ENCODE measurements at places on chromosomes 3 and 15. TPM values are rescaled to one million over a fixed set of nuclear protein-coding genes. Genes with fewer than 3 reads are reported as not detected.

GRCh38 chr3:6578526-6578925, 282.4 kb upstream of the GRM7 start:
- no peaks in the 10 kb centered on the region for H3K27me3 ChIP-seq
- H3K4me3 ChIP-seq: no peak overlapping the region
- no peak overlapping the region for H3K27ac ChIP-seq

GRCh38 chr3:182848906-182849305, 55.6 kb downstream of the ATP11B start:
- H3K4me3 ChIP-seq: no peak overlapping the region
- no peak for DNase-seq
- H3K36me3 ChIP-seq: peaks cover 69% of the 10 kb centered on the region
- H3K27me3 ChIP-seq: no peaks in the 10 kb centered on the region
- H3K27ac ChIP-seq: no peak overlapping the region

DNA sequence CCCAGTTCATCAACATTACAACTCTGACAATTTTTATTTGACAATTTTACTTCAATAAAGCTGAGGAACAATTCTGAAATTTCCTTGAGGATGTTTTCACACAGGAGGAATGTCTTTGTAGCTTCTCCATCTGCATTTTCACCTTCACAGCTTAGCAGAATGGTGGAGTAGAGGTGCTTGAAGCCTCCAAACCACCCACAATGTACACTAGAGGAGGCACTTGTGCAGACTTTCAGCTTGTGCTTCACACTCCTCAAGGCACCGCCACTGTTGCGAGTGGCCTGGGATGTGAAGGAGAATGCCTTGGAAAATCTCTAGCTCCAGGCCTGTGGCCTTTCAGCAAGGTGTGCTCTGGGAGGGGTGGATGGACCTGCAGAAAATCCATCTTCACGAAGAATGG, 181.9 kb downstream of the EPHB1 start:
- no peaks in the 10 kb centered on the region for H3K4me1 ChIP-seq
- H3K27me3 ChIP-seq: no peaks in the 10 kb centered on the region
- no peak for DNase-seq

GRCh38 chr3:138778643-138779042, 56.1 kb downstream of the PIK3CB start:
- DNase-seq: no peak
- peaks cover 10% of the 10 kb centered on the region for H3K4me1 ChIP-seq
- no peaks in the 10 kb centered on the region for H3K27me3 ChIP-seq
- H3K4me3 ChIP-seq: no peak overlapping the region
- no peak overlapping the region for H3K27ac ChIP-seq

DNA sequence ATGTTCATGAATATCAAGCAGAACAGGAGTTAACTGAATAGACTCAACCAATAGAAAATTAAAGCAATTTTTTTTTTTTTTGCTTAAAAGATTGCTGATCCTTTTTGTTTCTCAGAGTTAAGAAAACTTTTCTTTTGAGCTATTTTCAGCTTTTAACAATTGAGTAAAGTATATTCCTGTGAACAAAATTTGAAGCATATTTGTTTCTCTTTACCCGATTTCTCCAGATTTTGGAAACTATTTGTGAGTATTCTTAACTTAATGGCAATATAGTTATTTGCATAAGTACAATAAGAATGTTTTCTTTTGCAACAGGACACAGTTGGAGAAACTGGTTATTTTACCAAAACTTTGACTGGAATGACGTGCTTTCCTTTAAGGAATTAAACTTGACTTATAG, 53.4 kb upstream of the C15orf39 start:
- H3K27ac ChIP-seq: no peak overlapping the region
- H3K27me3 ChIP-seq: no peaks in the 10 kb centered on the region
- no peaks in the 10 kb centered on the region for H3K36me3 ChIP-seq
- no peaks in the 10 kb centered on the region for H3K4me1 ChIP-seq
- no peak for DNase-seq

DNA sequence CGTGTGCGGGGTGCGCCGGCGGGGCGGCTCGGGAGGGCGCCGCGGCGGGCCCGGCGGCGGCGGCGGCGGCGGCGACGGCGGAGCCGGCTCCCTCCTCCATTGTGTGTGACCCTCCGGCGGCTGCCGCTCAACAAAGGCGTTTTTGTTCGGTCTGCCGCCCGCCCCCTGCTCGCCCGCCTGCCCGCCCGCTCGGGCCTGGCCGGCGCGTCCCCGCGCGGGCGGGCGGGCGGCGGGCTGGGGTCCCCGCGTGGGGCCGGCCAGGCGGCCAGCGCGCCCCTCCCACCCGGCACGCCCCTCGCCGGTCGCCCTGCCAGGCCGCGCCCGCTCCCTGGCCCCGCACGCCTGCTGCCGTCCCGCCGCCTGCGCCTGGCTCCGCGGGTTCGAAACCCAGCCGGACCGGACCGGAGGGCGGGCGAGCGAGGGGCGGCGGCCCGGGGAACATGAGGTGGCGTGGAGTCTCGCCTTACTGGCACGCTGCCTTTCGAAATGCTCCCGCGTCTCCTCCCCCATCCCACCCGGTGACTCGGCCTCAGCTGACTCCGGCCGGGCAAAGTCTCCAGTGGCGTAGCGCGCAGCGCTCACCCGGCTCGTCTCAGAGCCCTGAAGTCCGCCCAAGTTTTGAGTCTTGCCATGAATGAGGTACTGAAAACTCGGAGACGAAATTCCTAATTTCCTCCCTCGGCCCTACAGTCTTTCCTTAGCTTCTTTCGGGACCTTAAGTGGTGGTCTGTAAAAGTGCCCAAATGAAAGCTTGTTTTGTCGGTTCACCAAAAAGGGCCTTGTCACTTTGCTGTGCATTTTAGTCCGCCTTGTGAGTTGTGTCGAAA, 588 bp downstream of the MAPK6 start:
- peak; percentile 40 for DNase-seq
- peak overlapping the region; percentile 88 for H3K27ac ChIP-seq
- H3K4me3 ChIP-seq: peak overlapping the region; percentile 79
- peaks cover 29% of the 10 kb centered on the region for H3K4me1 ChIP-seq
- no peaks in the 10 kb centered on the region for H3K27me3 ChIP-seq
- no peaks in the 10 kb centered on the region for H3K36me3 ChIP-seq

DNA sequence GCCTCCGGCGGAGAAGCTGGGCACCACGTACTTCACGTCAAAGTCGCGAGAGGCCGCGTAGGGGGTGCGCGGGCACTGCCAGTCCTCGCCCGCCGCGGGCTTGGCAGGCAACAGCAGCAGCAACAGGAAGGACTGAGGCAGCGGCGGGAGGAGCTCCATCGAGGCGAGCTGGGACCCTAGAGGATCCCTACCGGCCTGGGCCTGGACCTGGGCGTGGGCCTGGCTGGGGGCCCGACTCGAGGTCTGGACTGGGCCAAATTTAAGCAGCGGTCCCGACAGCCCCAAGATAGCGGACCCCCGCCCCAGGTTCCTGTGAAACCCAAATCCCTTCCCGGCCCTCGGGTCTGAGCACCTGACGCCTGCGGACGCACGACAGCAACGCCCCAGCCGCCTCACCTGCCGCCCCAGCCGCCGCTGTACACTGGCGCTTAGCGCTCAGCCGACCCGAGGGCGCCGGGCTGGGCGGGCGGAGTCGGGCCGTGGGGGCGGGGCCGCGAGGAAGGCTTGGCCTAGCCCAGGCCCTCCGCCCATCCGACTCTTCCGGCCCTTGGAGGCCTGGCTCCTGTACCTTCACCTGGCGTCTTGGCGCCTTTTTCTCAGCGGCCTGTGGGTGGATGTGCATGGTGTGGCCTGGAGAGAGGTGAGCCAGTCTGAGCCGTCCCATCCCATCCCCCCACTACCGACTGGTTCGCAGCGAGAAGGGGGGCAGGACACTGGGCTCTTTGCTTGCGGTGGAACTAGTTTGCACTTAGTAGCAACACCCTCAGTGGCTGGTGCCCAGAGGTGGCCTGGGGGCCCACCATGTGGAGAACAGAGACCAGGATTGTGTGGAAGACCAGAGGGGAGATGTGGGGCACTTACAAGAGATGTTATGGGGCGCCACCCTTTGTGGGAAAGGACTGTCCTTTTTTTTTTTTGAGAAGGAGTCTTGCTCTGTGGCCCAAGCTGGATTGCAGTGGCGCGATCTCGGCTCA, at the start of gene MST1R:
MST1R (minus strand) TSS at position 423 of the 974 bp plus-strand sequence; CDS start at position 159, 264 bp downstream.
- peak within 1 kb of the TSS; percentile 46 for H3K27ac ChIP-seq
- peaks cover 10% of the 10 kb centered on the region for H3K36me3 ChIP-seq

DNA sequence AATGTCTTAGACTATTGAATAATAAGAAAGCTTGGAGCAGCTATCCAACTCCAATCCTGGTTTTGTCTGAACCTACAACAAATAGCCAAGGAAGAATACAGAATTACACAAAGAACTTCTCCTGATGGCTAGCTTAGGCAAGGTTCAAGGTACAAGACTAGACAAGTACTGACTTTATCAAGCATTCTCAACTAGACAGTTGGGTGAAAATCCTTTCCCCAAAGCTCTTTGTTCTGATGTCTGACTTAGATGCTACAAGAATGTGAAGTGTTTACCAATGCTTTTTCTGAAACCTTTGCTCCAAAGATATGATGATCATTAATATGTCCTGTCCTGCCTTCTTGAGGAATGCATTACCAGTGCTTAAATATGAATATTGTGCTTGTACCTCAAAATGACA, 113.8 kb downstream of the ANXA2 start:
- no peak overlapping the region for H3K4me3 ChIP-seq
- no peaks in the 10 kb centered on the region for H3K36me3 ChIP-seq
- no peaks in the 10 kb centered on the region for H3K4me1 ChIP-seq
- H3K27me3 ChIP-seq: no peaks in the 10 kb centered on the region

DNA sequence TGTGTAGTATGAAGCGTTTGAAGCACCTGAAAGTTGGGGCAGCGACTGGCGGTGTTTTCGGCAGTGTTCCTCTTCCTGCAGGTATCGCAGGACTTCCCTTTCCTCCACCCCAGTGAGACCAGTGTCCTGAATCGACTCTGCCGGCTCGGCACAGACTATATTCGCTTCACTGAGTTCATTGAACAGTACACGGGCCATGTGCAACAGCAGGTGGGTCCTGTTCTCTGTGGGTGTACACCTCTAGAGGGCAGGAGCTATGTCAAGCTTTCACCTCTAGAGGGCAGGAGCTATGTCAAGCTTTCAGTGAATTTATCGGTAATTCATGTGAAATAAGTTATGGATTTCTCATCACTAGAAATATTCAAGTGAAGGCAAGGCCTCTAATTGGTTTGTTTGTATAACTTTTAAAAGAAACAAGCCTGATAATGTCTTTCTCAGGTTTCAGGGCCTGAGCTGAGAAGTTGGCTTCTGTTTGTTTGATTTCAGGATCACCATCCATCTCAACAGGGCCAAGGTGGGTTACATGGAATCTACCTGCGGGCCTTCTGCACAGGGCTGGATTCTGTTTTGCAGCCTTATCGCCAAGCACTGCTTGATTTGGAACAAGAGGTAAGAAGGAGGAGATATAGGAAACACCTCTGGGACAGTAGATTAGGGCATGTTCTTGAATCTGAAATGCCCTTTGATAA, 5.3 kb downstream of the TUBGCP4 start:
- H3K27me3 ChIP-seq: no peaks in the 10 kb centered on the region
- DNase-seq: peak; percentile 27
- no peak overlapping the region for H3K27ac ChIP-seq
- H3K36me3 ChIP-seq: peaks cover 21% of the 10 kb centered on the region
- peaks cover 14% of the 10 kb centered on the region for H3K4me1 ChIP-seq
- no peak overlapping the region for H3K4me3 ChIP-seq

- peaks cover 12% of the 10 kb centered on the region for H3K36me3 ChIP-seq
- no peak overlapping the region for H3K4me3 ChIP-seq
- H3K27ac ChIP-seq: no peak overlapping the region
- no peaks in the 10 kb centered on the region for H3K27me3 ChIP-seq
- H3K4me1 ChIP-seq: peaks cover 15% of the 10 kb centered on the region
Observed at GRCh38 chr15:75206803-75207617, 5.3 kb downstream of the C15orf39 start.

DNA sequence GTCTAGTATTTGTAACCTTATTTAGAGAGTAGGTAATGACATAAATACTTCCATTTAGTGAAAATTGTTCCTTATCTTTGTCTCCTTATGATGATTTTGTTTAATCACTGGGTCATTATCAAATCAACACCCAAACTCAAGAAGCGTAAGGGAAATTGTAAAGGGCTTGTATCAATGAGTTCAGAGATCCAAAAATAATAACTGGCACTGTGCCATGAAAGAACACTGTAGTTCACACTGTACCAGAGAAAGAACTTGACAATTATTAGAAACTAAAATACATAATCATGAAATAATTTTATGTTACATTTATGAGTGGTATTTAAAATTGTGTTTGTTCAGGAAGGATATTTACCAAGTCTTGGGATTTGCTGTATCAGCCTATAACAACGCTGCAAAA, 895.4 kb downstream of the FHIT start:
- H3K27me3 ChIP-seq: no peaks in the 10 kb centered on the region
- DNase-seq: no peak

GRCh38 chr3:159787178-159787574, 201.5 kb upstream of the IL12A start:
- DNase-seq: no peak
- H3K4me3 ChIP-seq: no peak overlapping the region
- H3K4me1 ChIP-seq: no peaks in the 10 kb centered on the region
- H3K36me3 ChIP-seq: no peaks in the 10 kb centered on the region
- H3K27me3 ChIP-seq: no peaks in the 10 kb centered on the region
- no peak overlapping the region for H3K27ac ChIP-seq

GRCh38 chr3:123084192-123084591, 17.4 kb downstream of the PDIA5 start:
- H3K36me3 ChIP-seq: no peaks in the 10 kb centered on the region
- H3K27me3 ChIP-seq: no peaks in the 10 kb centered on the region
- H3K4me3 ChIP-seq: no peak overlapping the region
- H3K4me1 ChIP-seq: no peaks in the 10 kb centered on the region

DNA sequence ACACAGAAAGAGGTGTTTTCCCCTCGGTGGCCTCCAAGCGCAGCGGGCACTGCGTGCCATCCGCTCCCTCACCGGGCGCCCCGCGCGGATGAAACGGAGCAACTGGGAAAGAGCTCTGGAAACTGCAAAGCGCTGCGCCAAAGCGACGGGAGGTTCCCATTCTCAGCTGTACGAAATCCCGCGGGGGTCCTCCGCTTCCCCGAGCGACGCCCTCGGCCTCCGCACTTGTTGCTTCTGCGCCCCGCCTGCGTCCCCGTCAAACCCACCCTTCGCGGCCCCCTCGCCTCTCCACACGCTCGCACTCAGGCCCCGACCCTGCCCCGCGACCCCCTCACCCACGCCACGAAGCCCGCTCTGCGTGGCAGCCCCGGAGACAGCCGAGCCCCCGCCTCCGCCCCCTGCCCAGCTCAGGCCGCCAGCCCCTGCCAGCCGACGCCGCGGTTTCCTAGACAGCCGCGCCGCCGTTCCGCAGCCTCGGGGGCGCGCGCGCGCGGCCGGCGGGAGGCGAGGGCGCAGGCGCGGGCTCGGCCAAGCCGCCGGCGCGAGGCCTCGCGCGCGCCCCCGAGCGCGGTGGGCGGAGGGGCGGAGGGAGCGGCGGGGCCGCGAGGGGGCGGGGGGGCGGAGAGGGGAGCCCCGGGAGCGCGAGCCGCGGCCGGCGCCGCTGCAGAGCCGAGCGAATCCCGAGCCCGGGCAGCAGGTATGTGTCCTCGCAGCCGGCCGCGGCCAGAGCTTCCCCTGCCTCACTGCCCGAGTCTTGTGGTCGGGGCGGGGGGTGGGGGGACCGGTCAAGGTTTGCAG, at the start of gene TMEM266:
TMEM266 (plus strand) TSS at position 666 of the 798 bp plus-strand sequence. CDS start 74,279 bp downstream, outside the sequence.
- H3K27ac ChIP-seq: no peak within 1 kb of the TSS
- peaks cover 15% of the 10 kb centered on the region for H3K27me3 ChIP-seq
- no peak for DNase-seq
- H3K4me1 ChIP-seq: peaks cover 12% of the 10 kb centered on the region
- no peaks in the 10 kb centered on the region for H3K36me3 ChIP-seq

NEIL1 gene
- 8.9 TPM for total RNA-seq

RBP2 gene
- total RNA-seq: not detected

TRMT10C gene
- 27.0 TPM for total RNA-seq

ARRDC4 gene
- 6.8 TPM for total RNA-seq

GNAT1 gene
- not detected for total RNA-seq

MEIS2 gene
- not detected for total RNA-seq

Measured in naive thymus-derived CD4-positive, alpha-beta T cell (primary cell).